Psoas muscle (tissue), 8 donors: ENCODE measurements at places on chromosomes 12 and 14.
A peak's percentile ranks its signal among the peaks of the same experiment; 100 is the strongest.

- H3K4me1 ChIP-seq = no peaks in the 10 kb centered on the region
- DNase-seq = no peak
- no peaks in the 10 kb centered on the region for H3K36me3 ChIP-seq
- no peak overlapping the region for H3K4me3 ChIP-seq
- no peaks in the 10 kb centered on the region for H3K27me3 ChIP-seq
These were observed 25.8 kb upstream of the MAX start for GRCh38 chr14:65128096-65128495.

DNA sequence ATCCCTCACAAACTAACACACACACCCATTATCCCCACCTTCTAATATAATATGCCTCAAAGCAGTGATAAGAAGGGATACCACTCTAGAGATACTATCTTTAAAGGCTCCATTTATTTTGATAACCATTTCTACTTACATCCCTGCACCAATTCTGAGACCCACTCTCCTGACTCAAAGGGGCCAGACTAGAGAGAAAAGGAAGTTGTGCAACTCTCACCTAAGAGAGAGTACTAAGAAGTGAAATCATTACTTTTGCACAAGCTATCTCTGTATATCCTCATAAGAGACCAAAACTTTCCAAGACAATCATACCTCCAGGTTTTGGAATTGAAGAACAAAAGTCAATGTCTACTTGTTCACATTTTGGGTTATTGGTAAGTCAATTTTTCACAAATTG lies 45.4 kb upstream of the USP15 start:
- H3K27me3 ChIP-seq = no peaks in the 10 kb centered on the region
- no peak overlapping the region for H3K4me3 ChIP-seq
- H3K27ac ChIP-seq = no peak overlapping the region
- no peaks in the 10 kb centered on the region for H3K36me3 ChIP-seq
- no peak for DNase-seq

- no peak for DNase-seq
- H3K4me3 ChIP-seq = no peak overlapping the region
- no peak overlapping the region for H3K27ac ChIP-seq
- H3K27me3 ChIP-seq = no peaks in the 10 kb centered on the region
These were observed 42.7 kb downstream of the RIN3 start for GRCh38 chr14:92556255-92556741.

- H3K27me3 ChIP-seq = no peaks in the 10 kb centered on the region
- no peaks in the 10 kb centered on the region for H3K4me1 ChIP-seq
- no peak overlapping the region for H3K27ac ChIP-seq
- no peak overlapping the region for H3K4me3 ChIP-seq
- DNase-seq = no peak
These were observed 770.2 kb downstream of the BCL11B start for GRCh38 chr14:98501836-98502235.

DNA sequence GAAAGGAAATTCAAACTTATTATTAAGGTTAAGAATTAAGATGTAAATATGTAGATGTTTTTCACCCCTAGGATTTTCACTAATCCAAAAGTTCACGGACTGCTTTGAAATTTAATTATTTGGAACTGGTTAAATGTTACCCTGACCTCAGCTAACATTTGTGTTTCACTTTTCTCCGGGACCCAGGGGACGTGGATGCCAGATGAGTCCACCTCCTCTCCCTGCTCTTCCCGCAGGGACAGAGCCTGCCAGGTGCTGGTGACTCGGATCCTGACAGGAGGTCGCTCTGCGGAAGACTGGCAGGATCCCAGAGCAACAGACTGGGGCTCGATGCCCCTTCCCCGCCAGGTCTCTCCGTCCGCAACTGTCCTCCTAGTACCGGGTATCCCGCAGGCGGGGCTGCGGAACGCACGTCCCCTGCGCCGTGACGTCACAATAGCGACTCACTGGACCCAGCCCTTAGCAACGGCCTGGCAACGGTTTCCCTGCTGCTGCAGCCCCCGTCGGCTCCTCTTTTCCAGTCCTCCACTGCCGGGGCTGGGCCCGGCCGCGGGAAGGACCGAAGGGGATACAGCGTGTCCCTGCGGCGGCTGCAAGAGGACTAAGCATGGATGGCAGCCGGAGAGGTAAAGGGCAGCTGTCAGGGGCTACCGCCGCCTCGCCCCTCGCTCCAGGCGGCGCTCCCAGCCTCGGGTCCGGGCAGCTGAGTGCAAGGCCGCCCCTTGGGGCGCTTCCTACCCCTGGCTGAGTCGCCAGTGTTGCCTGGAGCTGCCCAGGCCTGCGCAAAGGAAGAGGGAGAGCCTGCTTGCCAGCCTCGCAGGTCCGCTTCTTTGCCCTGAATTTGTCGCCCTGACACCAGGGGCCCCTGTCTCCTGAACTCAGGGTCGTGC lies at the start of gene SPATA7:
TSS of gene SPATA7 (plus strand) at position 446 of the 890 bp plus-strand sequence. CDS start at position 608, 162 bp downstream.
- DNase-seq = peak; percentile 93
- H3K4me1 ChIP-seq = no peaks in the 10 kb centered on the region
- peak within 1 kb of the TSS; percentile 71 for H3K27ac ChIP-seq
- peak within 1 kb of the TSS; percentile 83 for H3K4me3 ChIP-seq
- H3K27me3 ChIP-seq = no peaks in the 10 kb centered on the region

DNA sequence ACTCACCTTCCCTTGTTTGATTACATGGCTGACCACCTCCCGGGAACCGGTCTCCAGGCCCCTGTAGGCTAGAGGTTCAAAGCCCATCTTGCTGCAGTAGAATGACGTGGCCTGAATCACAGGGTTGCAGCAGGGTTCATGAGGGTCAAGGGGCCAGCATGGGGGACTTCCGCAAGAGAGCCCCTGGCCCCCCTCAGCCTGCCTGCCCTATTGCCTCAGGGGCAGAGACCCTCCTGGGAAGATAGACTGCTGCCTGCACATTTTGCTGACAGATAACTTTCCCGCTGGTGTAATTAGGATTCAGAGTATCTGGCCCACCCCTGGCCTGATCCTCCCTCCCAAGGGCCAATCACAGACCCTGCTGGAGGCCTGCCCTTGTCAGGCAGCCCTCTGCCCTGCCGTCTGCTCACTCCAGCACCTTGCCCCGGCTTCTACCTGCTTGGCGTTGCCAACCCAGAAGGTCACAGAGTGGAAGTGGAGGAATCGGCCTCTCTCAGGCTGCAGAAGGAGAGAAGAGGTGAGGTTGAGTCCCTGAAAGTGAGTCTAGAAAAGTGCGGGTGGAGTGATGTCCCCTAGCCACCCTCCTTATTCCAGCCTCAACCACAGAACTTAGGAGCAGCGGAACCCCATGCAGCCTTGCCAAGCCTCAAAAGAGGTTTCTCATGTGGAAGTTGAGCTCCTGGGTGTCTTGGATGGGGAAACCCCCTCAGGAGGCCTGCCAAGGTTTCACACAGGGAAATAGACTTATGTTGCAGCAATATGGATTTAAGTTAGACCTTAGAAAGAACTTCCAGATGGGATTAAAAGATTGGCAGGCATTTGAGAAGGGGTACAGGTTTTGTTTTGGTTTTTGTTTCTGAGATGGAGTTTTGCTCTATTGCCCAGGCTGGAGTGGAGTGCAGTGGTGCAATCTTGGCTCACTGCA lies 1.1 kb downstream of the HPD start:
- no peaks in the 10 kb centered on the region for H3K36me3 ChIP-seq
- no peak overlapping the region for H3K4me3 ChIP-seq
- peak overlapping the region; percentile 6 for H3K27ac ChIP-seq
- no peak for DNase-seq
- peaks cover 36% of the 10 kb centered on the region for H3K4me1 ChIP-seq

- H3K4me1 ChIP-seq = peaks cover 75% of the 10 kb centered on the region
- DNase-seq = peak; percentile 66
- H3K36me3 ChIP-seq = peaks cover 5% of the 10 kb centered on the region
- peak overlapping the region; percentile 87 for H3K27ac ChIP-seq
- no peaks in the 10 kb centered on the region for H3K27me3 ChIP-seq
These were observed 1.0 kb upstream of the GLRX5 start for GRCh38 chr14:95533822-95534221.

DNA sequence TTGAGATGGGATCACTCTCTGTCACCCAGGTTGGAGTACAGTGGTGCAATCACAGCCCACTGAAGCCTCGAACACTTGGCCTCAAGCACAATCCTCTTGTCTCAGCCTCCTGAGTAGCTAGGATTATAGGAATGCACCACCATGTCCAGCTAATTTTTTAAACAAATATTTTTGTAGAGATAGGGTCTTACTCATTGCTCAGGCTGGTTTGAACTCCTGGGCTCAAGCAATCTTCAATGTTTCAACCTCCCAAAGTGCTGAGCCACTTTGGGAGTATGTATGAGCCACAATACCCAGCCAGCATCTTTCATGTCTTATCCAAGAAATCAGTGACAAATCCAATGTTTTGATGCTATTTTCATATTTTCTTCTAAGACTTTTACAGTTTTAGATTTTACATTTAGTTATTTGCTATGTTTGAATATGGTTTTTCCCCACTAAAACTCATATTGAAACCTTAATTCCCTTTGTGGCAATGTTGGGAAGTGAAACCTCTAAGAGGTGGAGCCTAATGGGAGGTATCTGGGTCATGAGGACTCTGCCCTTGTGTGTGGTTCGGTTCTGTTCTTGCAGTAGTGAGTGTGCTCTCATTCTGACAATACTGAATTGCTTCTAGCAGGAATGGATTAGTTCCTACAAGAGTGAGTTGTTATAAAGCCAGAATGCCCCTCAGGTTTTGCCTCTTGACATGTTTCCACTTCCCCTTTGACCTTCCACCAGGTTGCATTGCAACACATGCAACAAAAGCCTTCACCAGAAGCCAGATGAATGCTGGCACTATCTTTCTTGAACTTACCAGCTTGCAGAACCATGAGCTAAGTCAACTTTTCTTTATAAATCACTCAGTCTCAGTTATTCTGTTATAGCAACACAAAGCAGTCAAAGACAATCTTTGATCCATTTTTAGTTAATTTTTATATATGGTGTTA lies 80.8 kb upstream of the AMIGO2 start:
- no peak overlapping the region for H3K27ac ChIP-seq
- no peaks in the 10 kb centered on the region for H3K27me3 ChIP-seq
- no peaks in the 10 kb centered on the region for H3K4me1 ChIP-seq
- no peaks in the 10 kb centered on the region for H3K36me3 ChIP-seq
- H3K4me3 ChIP-seq = no peak overlapping the region
- DNase-seq = no peak

DNA sequence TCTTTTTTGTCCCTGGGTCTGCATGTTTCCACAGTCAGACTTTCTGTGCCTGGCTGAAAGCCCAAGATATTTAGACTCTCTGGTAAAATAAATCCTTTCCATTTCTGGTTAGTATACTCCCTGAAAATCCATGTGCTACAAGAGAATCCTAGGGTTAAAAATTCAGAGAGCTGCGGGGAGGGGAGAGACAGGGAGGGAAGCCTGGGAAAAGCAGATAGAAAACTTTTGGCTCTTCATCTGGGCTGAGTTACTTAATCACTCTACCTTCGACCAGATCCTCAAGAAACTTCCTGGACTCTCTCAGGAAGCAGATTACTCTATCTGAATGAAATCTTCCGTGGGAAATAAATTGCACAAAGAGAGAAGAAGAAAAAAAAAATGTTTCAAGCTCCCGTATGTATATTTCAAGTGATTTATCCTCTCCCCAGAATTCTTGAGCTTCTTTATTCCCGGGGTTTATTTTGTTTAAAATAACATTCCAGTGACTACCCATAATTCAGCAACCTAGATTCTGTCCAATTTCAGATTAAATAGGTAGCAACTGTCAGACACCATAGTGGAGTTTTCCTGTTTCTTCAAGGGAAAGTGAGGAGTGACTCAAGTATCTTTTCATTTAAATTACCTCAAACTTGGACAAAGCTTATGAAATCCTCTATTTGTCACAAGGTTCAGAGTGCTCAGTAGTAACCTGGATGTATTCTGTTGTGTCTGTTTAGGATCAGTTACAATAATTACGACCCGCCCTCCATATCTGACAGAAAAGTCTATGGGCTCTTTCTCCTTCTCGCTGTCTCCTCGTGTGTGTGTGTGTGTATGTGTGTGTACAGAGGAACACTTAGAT lies 163.7 kb downstream of the MYRFL start:
- DNase-seq = no peak
- H3K4me1 ChIP-seq = no peaks in the 10 kb centered on the region
- peak overlapping the region; percentile 26 for H3K4me3 ChIP-seq
- H3K27ac ChIP-seq = peak overlapping the region; percentile 57

DNA sequence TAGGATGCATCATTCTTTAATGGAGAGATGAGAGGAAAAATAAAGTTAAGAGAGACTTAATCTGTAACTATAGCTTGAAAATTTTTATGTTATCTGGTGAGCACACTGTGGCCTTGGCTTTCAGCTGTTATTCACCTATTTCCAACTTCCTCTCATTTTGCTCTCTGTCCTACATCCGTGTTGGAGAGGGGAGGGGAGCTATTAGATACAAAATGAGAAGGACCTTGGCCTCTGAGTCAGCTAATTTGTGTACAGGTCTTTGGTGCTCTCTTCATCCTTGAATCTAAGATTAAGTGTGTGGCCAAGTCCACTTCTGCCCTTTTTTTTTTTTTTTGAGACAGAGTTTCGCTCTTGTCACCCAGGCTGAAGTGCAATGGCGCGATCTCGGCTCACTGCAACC lies 887 bp upstream of the APOBEC1 start:
- H3K4me1 ChIP-seq = no peaks in the 10 kb centered on the region
- no peaks in the 10 kb centered on the region for H3K36me3 ChIP-seq
- no peak for DNase-seq
- no peaks in the 10 kb centered on the region for H3K27me3 ChIP-seq
- H3K27ac ChIP-seq = no peak overlapping the region

DNA sequence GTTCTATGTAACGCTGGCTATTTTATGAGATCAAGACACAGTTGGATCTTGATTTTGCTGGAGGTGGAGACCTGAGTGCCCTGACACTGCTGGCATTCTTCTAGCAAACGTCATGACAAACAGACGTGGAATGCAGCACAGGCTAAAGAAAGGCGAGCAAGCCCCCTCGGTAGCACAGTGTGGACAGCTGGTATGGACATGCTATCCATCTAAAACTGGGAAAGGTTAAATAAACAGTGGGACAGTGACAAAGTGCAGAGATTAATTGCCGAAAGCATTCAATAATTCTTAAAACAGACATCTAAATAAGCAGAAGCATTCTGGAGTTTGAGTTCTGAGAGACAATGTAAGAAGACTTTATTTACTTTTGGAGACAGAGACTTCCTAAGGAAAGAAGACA lies 237.2 kb downstream of the FBXL14 start:
- H3K36me3 ChIP-seq = no peaks in the 10 kb centered on the region
- no peak overlapping the region for H3K4me3 ChIP-seq
- H3K27ac ChIP-seq = no peak overlapping the region

DNA sequence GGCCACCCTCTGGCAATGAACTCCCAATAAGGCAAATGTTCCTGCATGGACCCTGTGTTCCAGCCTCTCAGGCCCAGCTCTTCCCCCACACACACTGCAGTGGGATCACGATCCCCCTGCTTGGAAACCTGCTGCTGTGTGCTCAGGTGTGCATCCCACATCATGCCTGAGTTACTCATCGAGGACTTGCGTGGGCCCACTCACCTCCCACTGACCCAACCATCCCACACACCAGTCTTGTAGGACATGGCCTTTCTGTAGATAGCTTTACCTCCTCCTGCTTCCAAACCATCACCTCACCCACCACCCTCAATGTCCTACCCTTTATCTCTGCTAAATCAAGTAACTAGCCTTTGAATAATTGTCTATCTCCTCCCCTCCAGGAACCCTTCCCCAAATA lies 24.6 kb downstream of the NPC2 start:
- no peaks in the 10 kb centered on the region for H3K4me1 ChIP-seq
- no peak overlapping the region for H3K4me3 ChIP-seq
- no peaks in the 10 kb centered on the region for H3K27me3 ChIP-seq
- DNase-seq = no peak
- no peak overlapping the region for H3K27ac ChIP-seq
